Fibroblast of the aortic adventitia (primary cell): ENCODE measurements at places on chromosomes 1 and 21. TPM values are rescaled to one million over a fixed set of nuclear protein-coding genes. Genes with fewer than 3 reads are reported as not detected.

KNCN gene
- not detected in 2 replicates for total RNA-seq

GBP1 gene
- total RNA-seq, result 16.7 and 49.2 TPM in 2 replicates

GUCA2B gene
- total RNA-seq, result not detected in 2 replicates

C1orf87 gene
- not detected in 2 replicates for total RNA-seq

DLGAP3 gene
- not detected in 2 replicates for total RNA-seq

CCDC181 gene
- 1.4 and 3.1 TPM in 2 replicates for total RNA-seq

MYBPHL gene
- not detected in 2 replicates for total RNA-seq

PALMD gene
- 2.4 and 6.0 TPM in 2 replicates for total RNA-seq

LENEP gene
- total RNA-seq, result not detected in 2 replicates

ALX3 gene
- total RNA-seq, result 0.09 TPM in 1 of 2 replicates, not detected in the other

RHD gene
- not detected in 2 replicates for total RNA-seq

UBE4B gene
- 55.0 and 59.9 TPM in 2 replicates for total RNA-seq

TFF1 gene
- not detected in 2 replicates for total RNA-seq

CD34 gene
- total RNA-seq, result 0.27 and 4.8 TPM in 2 replicates
